ENCODE measurements at places on chromosomes 12 and 14.
A peak's percentile ranks its signal among the peaks of the same experiment; 100 is the strongest.

DNA sequence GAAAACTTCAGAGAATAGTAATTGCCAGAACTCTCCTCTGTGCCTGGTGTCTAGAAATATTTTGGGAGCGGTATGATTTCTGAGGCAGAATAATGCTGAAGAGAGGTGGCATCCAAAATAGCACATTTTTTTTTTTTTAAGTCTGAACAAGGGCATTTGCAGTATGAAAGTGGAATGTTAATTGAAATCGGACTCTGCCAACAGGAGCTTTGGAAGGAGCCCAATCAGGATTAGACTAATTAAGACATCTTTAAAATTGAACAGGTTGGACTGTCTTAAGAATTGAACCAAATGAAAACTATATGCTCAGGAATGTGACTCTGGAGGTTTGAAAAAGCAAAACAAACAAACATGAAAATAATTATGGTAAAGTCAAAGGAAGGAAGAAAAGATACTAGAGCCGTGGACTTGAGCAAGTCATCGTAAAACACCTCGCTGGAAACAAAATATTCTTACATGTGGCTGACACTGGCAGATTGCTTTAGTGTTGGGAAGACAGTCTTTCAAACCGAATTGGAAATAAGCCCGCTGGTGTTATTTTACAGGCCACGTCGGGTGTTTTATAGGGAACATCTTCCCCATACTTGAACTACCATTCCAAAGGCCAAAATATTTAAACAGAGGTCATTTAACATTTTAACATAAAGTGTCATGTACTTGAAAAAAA, 436.3 kb downstream of the VRK1 start:
- no peak for DNase-seq

- DNase-seq, result no peak
Observed at GRCh38 chr12:16166563-16167470, 110.7 kb downstream of the SLC15A5 start.

- DNase-seq, result no peak
Observed at GRCh38 chr14:70029296-70030132, 150.3 kb downstream of the SMOC1 start.

DNA sequence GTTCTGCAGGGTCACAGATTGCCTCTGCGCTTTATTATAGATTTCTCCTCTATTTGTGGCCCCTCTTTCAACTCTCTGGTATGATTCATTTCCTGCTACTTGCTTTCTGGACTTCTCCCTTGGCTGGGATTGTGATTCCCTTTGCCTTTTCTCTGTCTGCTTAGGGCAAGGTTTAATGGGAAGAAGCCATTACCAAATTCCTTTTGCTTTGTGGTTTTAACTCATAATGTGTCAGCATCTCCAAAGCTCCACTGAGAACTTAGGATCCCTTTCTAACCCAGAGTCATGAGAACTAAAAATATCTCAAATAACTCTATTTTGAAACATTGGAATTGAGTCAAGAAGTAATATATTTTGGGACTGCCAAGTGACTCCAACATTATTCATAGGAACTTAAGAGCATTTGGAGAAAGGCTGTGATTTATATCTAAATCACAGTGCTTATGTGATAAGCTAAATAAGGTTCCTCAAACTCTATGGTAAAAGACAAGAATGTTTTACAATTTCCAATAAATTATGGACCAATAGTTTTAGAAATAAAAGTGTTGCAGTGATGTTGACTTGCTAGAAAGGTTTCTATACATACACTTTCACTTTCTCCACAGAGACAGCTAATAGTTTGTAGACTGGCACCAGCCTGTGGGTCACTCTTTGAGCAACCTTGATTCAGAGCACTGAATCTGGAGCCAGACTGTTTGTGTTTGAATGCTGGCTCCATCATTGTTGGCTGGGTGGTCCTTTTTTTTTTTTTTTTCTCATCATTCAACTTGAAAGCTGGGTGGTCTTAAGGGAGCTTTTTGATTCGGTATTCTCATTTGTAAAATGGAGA, 93.9 kb downstream of the DACT1 start:
- no peak for DNase-seq

- DNase-seq, result peak; percentile 20
Observed at GRCh38 chr14:35402323-35403113, 2.0 kb downstream of the NFKBIA start.

DNA sequence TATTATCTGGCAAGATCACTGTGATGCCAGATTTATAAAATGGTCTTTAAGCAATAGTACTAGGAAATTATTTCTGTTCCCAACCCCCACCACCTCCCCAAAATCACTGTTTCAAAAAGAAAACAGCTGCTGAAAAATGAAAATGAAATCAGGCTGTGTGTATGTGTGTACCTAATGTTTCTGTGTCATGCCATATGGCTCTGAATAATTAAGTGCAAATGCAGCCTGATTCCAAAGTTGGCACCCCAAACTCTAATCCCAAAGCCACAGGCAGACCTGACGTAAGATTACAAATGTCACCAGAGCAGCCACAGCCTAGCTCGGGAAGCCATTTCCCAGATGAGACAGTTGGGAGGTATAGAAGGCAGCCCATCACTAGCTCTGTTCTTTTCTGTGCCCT, 175.5 kb downstream of the MED13L start:
- DNase-seq, result no peak

DNA sequence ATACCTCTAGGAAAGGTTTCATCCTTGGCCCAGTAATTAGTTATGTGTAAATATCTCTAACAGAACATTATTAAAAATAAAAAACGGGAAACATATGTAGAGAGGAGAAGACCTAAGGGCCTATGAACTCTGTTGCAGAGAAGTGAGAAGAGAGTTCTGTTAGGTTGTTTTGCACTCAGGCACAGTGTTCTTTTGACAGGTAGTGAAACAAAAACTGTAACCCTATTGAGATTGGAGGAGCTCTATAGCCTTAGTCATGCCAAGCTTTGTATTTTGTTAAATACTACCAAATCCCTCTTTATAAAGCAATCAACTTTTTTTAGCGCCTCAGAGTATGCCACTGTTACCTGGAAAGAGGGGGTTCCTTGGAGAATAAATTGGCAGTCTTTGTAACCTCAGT, 77.6 kb downstream of the CNTN1 start:
- DNase-seq, result no peak

- no peak for DNase-seq
Observed at GRCh38 chr14:100834082-100834793, 8.3 kb downstream of the MEG3 start.

DNA sequence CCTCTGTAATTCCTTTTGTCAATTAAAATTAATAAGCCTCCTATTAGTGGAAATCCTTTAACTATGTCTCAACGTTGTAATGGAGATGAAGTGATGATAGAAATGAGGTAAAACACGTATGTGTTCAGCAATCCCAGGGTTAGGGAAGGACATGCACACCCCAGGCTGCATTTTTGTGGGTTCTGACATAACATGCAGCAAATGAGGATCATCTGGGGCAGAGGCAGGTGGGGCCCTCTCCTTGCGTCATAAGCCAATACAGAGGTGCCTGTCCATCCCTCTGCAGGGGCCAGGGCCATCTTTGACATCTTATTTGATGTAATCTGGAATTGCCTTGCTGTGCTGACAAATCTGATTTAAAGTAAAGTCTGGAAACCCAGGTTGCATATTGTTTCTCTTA, 73.2 kb downstream of the MYRFL start:
- no peak for DNase-seq

DNA sequence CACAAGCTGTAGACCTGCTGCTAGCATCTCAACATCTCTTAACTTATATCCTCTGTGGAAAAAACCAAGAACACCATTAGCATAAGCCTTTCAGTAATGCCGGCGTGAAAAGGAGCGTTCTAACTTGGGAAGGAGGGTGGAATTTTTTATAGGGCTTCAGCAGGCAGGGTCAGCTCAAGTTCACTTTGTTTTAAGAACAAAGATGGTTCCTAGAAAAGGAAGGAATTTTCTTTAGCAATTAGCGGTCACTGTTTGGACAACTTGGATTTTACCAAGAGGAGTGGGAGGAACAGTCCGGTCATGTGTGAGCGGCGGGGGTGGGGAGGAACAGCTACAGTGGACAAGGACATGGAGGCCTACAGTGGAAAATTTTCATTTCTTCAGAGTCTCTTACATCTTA, 35.9 kb downstream of the BBS10 start:
- DNase-seq, result no peak

DNA sequence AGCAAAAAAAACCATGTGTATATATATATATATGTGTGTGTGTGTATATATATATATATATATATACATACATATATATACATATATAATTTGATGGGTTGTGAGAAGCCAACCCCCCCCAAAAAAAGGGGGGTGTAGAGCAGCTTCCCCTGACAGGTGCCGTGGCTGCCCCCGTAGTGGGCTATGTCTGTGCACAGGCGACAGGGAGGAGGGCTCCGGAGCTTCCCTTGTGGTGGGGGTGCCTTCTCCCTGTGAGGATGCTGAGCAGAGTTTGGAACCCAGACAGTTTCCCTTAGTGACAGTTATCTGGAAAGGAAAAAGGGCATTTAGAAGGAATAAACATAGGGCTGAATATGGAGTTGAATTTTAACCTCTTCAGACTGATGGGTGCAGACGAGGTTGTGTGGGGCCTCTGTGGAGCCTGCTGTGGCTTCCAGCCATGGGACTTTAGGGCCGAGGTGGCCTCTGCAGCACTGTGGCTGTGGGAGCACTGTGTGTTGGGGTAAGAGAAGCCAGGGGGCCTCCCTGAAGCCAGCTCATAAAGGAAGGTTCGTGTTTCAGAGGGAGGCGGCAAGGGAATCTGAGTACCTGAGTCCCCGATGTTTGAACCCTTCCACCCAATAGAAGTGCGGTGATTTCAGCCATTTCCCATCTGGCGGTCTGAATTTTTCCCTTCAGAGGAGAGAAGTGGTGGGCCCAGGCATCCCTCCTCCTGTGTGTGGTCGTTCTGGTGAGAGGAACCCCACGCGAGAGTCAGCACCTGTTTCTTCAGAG, 19.8 kb downstream of the XRCC3 start:
- DNase-seq, result no peak

- no peak for DNase-seq
Observed at GRCh38 chr12:58580095-58580494, 340.2 kb downstream of the LRIG3 start.

GRCh38 chr12:114895827-114896226, 211.9 kb upstream of the TBX3 start:
- no peak for DNase-seq

DNA sequence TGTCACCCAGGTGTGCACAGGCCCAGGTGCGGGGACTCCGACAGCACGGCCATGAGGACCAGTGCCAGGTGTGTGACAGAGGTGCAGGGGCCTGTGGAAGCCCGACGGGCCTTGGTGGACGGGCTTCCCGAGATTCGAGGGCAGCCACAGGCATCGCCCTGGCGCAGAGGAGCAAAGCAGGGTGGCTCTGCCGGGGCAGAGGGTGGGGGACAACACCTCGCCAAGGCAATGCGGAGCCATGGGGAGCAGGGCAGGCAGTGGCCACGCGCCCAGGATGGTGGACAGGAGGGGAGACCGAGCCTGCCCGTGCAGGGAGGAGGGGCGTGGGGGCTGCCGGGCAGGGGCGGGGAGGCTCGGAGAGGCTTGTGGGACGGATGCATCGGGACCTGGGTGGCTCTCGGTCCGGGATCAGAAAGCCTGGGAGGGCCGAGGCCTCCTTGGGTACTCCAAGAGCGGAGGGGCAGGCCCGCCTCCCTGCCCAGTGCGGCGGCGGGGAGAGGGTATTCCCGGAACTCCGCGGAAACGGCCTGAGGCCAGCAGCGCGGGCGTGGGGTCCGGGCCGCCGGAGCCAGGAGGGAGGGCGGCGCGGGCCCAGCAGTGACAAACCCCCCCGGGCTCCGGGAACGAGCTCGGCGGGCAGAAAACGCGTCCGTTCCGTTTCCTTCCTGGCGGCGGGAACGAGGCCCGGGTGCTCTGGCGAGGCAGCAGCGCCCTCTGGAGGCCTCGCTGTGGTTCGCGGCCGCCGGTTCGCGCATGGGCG, 1.6 kb downstream of the TMEM121 start:
- DNase-seq, result peak; percentile 75

- DNase-seq, result no peak
Observed at GRCh38 chr12:83613586-83614110, 926.9 kb downstream of the TMTC2 start.

- DNase-seq, result no peak
Observed at GRCh38 chr14:30559638-30560091, 707 bp downstream of the G2E3 start.

DNA sequence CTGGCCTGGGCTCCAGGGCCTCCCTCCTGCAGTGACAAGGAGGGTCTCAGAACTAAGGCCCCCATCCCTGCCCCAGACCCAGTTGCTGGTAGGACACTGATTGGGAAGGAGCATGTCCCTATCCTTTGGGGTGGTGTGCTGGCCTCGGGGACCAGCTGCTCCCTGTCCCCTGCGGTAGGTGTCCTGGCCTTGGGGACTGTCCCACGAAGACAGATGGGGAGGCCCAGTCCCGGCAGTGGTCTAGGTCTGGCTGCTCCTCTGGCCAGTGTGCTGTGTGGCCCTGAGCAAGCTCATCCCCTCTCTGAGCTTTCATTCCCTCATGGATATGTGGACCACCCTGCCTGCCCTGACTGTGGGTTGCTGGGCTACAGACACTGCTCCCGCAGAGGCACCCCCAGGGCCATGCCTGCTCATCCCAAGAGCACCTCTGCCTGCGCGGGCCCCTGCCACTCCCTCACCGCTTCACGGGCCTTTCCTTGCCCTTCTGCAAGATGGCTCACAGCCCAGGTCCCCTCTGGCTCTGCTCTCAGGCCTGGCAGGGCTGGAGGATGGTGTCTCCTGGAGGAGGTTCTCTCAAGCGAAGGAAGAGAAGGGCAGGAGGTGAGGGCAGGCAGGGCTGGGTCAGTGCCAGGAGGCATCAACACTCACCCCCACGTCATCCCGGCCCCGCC, 12.5 kb downstream of the AHNAK2 start:
- no peak for DNase-seq

- no peak for DNase-seq
Observed at GRCh38 chr14:106378191-106378590, 851.8 kb downstream of the TMEM121 start.

- no peak for DNase-seq
Observed at GRCh38 chr12:81558031-81558430, 201.1 kb downstream of the PPFIA2 start.

GRCh38 chr12:6335451-6336078, 6.3 kb downstream of the TNFRSF1A start:
- DNase-seq, result peak; percentile 51

- no peak for DNase-seq
Observed at GRCh38 chr12:106106892-106107291, 31.9 kb downstream of the NUAK1 start.

DNA sequence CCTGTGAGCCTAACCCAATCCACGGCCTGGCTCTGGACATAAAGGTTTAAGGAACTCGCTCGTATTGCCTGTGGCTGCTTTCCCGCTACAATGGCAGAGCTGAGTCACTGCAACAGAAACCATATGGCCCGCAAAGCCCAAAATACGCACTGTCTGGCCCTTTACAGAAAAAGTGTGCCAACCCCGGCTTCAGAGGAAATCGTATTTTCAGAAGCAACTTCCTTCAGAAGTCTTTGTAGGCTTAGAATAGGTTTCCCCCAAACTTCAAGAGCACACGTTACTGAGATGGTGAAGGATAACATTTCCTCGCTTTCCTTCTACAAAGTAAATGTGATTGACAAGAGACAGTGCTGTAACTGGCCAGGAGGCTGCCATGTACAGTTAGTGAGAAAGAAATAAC, 34.8 kb upstream of the TESC start:
- DNase-seq, result no peak

GRCh38 chr12:111413442-111414086, 7.8 kb downstream of the SH2B3 start:
- DNase-seq, result no peak

GRCh38 chr12:29152223-29152868, 3.3 kb downstream of the FAR2 start:
- DNase-seq, result no peak

- DNase-seq, result no peak
Observed at GRCh38 chr14:76490735-76491134, 114.8 kb downstream of the ESRRB start.

- no peak for DNase-seq
Observed at GRCh38 chr14:97137705-97138104, 340.5 kb downstream of the VRK1 start.

All from activated naive CD4-positive, alpha-beta T cell (primary cell).